ENCODE measurements at places on chromosomes 3 and 15.
A peak's percentile ranks its signal among the peaks of the same experiment; 100 is the strongest.

GRCh38 chr3:30666572-30667279 is 60.3 kb downstream of the TGFBR2 start:
- DNase-seq = no peak

DNA sequence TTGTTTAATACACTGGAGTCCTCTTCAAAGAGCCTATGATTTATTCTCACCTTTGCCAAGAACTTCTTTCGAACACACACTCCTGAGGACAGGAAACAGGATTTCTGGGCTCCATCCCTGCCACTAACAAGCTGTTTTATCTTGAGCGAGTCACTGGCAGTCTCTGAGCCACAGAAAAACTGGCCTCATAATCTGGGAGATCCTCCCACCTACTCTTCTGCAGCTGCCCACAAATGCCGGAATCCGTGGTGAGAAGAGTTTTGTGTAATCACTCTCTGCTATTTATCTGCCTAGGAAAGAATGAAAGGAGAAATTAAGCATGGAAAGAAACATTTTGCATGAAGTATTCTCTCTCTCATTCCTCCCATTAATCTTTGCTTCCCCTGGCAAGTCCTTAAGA is 172.0 kb upstream of the TRIM42 start:
- no peak for DNase-seq

GRCh38 chr15:65303687-65304380 is 643 bp upstream of the RNU5B-1 start:
- peak; percentile 25 for DNase-seq

DNA sequence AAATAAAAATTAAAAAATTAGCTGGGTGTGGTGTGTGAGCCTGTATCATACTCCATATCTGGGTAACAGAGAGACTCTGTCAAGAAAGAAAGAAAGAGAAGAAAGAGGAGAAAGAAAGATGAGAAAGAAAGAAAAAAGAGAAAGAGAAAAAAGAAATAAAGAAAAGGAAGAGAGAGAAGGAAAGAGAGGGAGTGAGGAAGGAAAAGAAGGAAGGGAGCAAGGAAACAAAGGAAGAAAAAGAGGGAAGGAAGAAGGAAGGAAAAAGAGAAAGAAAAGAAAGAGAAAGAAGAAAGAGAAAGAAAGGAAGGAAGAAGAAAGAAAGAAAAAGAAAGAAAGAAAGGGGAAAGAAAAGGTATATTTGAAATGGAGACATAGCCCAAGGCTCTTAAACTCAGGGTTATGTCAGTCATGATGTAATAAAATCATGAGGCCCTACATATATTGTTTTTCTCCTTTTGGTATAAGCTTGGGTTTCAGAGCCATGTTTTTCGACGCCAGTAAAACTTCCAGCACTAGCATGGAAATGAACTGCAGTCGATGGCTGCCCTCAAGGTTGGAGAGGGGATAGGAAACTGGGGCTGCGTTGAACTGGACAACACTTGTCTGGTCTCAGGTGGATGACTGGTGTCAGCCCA is 38.0 kb upstream of the RFTN1 start:
- DNase-seq = no peak

DNA sequence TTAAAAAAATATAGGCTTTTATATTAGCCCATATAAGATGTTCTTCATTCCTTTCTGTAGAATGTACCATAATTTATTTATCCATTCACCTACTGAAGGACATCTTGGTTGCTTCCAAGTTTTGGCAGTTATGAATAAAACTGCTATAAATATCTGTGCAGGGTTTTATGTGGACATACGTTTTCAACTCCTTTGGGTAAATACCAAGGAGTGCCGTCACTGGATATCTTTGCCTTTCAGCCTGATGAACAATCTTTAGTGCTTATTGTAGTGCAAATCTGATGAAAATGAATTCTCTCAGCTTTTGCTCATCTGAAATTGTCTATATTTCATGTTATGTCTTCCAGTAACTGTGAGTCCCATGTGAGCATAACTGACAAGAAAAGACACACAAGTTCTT is 26.6 kb upstream of the BLM start:
- DNase-seq = no peak

GRCh38 chr3:61699622-61700021 is 138.3 kb downstream of the PTPRG start:
- no peak for DNase-seq

DNA sequence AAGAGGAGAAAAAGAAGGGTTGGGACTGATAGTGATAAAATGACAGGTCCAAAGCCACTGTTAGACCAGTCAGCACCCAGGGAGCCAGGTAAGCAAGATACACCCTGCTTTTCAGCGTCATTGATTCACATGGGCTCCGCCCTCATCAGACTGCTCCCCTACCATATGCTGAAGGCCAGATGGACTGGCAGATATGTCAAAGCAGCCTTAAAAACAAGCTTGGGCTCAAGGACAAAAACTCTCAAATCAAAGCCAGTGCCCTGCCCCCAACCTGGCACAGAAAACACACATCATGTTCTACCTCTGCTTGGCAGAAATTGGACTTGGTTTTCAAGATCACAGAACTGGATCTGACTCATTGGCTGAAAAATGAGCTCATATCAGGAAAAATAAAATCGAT is 33.4 kb downstream of the SH3BP5 start:
- no peak for DNase-seq

- DNase-seq = no peak
These were observed 117.6 kb downstream of the CHST2 start for GRCh38 chr3:143237077-143237627.

GRCh38 chr15:60004846-60005351 is 788 bp downstream of the FOXB1 start:
- no peak for DNase-seq

- no peak for DNase-seq
These were observed 22.1 kb downstream of the KLHL25 start for GRCh38 chr15:85772668-85773067.

DNA sequence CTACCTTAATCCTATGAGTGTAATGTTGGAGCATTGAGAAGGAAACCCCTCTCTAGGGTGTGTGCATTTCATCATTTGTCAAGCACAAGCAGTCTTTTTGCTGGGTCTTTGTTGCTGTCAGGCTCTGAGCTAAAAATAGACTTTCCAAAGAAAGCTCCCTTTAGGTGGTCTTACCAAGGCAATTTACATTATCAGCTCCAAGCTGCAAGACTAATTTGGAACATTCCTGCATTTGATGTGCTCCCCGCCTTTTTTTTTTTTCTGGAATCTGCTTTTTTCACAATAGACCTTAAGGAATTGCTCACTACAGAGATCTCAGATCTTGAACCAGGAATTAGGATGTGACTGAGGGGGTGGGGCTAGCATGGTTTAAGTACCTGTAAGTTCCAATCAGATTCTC is 60.6 kb upstream of the STAC start:
- DNase-seq = no peak

- DNase-seq = peak; percentile 35
These were observed 13.7 kb downstream of the CELF6 start for GRCh38 chr15:72306211-72306785.

- DNase-seq = no peak
These were observed 49.2 kb downstream of the MBNL1 start for GRCh38 chr3:152317956-152318355.

DNA sequence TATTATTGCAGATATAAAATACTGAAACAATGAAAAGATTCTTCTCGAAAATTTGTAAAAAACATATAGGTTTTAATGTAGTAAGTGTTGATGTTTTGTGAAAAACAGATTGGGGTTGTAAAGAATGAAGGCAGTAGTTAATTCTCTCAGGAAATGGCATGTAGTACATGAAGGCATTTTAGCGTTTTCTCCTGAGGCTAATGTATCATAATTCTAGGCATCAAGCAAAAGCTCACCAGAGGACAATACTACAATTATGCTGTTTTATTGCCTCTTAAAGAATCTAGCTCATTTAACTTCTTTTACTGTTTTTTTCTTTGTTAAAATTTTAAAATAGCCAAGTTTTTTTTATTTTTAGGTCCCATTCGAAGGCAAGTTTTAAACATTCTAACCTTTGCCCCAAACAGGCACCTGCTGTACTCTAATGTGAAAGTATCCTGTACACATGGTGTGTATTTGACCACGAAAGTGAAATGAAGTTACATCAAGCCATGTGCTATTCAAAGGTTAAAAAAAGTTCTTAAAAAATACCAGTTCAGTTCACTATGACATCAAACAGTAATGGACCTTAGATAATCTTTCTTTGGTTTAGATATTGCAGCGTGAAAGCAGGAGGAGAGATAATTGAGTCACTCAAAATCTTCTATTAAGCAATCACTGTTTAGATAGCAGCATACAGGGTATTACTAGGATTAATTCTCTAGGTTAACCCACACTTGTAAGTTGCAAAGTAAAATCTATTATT is 163.6 kb downstream of the ECT2 start:
- DNase-seq = no peak

DNA sequence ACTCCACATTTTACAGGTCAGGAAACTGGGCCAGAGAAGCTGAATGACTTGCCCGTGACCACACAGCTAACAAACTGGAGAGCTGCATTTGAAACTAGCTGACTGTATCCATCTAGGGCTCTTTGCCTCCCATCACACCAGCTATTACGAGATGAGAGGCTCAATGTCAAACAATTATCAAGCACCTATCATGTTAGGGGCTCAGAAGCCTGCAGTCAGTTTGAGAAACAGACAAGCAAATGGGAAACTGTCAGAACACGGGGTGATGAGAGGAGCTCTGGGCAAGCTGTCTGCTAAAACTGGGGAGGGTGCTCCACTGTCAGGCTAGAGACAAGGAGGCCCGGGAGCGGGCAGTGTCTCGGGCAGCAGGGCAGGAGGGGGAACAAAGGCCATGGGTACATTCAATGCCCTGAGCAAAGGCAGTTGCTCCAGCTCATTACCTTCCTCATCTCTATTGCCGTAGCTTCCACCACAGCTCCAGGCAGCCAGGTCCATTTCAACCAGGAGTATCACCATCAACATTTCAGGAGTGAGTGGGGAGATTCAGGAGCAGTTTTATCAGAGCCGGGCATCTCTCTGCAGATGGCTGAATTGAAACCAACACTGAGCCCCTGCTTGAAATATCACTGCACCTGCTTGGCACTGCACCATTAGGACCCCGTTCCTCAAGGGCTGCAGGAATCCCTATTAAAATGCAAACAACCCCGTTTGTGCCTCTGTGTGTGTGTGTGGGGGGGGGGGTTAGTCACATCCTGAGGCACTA is 122.6 kb downstream of the RAB11A start:
- DNase-seq = no peak

- DNase-seq = no peak
These were observed 386.5 kb upstream of the CFAP20DC start for GRCh38 chr3:59436164-59436958.

GRCh38 chr3:153970741-153971347 is 150.3 kb upstream of the ARHGEF26 start:
- no peak for DNase-seq

DNA sequence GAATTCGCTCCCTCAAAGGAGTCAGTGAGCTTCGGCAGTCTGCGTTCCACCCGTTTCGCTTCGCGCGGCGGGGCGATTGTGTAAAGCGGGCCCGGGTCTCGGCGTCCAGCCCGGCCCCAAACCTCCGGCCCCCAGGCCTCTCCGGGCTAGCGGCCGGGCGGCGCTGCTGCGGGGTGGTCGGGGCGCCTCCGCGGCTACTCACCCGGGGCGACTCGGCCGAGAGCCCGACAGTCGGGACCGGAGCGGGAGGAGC is 412 bp downstream of the CHDH start:
- no peak for DNase-seq

DNA sequence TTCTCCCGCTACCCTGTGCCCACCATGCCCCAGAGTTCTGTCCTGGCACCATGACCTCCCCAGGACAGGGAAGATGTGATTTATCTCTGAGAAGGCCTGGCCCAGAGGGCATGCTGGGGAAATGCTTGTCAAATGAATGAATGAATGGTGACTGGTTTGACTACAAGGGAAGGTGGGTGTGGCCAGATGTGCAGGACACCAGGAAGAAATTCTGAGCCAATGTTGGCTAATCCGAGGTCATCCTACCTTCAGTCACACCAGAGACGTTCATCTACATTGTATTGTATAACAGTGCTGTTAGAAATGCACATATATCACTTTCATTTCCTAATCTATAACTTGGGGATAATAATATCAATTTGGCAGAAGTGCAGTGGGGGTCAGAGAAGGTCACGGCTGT is 138.4 kb downstream of the FAM43A start:
- no peak for DNase-seq

DNA sequence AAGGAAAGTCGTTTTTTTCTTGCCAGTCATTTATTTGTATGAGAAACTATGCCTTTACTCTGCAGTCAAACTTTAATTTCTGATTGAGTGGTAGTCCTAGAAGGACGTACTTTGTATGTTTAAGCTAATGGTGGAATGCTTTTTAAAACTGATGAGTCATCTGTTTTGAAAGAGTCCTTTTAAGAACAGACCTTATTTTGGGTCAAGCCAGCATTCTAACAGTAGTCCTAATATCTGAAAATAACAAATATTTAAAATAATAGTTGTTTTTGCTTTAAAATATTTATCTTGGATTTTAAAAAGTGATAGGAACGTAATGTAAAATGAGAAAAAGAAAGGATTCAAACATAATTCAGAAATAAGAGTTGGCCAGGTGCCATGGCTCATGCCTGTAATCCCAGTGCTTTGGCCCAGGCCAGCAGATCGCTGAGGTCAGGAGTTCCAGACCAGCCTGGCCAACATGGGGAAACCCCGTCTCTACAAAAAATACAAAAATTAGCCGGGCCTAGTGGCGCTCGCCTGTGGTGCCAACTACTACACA is 1.3 kb upstream of the LRRC58 start:
- no peak for DNase-seq

DNA sequence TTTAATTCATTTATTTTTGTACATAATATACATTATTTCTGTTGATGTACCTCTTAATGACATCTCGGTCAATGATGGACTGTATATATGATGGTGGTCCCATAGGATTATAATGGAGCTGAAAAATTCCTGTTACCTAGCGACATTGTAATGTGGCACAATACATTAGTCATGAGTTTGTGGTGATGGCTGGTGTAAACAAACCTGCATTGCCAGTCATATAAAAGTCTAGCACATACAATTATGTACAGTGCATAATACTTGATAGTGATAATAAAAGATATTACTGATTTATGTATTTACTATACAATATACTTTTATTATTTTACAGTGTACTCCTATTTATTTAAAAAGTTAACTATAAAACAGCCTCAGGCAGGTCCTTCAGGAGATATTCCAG is 15.1 kb downstream of the TTC14 start:
- DNase-seq = no peak

DNA sequence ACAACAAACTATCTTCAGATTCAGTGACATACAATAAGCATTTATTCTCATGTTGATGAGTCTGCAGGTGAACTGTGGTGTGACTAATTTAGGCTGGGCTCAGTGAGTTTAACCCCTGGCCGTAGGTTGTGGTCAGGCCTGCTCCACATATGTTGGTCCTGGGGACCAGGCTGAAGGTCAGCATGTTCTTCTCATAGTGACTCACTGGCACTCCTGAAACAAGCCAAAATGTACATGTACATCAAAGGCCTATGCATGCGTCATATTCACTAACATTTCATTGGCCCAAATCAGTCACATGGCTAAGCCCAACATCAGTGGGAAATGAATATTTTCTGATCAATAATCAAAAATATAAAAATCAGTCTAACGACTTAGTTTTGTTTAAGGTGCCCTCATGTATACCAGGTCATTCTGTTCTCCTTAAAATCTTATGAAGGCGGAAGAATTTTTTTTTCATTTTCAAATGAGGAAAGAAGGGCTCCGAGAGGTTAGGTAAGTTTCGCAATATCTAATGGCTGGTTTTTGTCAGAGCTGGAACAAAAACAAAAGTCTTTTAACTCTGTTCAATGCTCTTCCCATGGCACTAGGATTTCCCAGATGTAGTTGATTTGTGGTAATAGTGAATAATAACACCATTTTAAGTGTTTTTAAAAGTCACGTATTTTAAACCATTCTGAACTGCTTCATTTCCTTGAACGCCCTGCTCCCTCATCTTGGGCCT is 148.5 kb downstream of the MFSD1 start:
- DNase-seq = no peak

Measured in stimulated activated CD4-positive, alpha-beta T cell treated with anti-CD3 and anti-CD28 coated beads, Interleukin-4, amount 100 ng/mL, for 24 hours (primary cell).